ENCODE measurements at places on chromosomes 6 and 20.

GRCh38 chr6:12148841-12149240, 136.7 kb downstream of the HIVEP1 start:
- DNase-seq = no peak

DNA sequence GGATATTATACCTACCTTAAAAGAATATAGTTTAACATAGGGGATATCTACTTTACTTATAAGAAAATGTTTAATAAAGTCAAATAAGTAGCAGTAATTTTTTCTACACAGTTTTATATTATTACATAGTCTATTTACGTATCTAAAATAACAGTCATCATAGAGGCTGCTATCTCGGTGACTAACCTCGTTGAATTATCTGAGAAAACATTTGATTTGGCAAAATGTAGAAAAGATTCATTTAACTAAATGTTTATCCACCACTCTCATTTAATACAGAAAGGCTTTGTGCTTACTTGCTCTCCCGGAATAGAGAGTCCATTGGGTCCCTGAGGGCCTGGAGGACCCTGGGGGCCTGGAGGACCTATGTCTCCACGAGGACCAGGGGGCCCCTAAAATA, 103.6 kb downstream of the COL12A1 start:
- DNase-seq = no peak

DNA sequence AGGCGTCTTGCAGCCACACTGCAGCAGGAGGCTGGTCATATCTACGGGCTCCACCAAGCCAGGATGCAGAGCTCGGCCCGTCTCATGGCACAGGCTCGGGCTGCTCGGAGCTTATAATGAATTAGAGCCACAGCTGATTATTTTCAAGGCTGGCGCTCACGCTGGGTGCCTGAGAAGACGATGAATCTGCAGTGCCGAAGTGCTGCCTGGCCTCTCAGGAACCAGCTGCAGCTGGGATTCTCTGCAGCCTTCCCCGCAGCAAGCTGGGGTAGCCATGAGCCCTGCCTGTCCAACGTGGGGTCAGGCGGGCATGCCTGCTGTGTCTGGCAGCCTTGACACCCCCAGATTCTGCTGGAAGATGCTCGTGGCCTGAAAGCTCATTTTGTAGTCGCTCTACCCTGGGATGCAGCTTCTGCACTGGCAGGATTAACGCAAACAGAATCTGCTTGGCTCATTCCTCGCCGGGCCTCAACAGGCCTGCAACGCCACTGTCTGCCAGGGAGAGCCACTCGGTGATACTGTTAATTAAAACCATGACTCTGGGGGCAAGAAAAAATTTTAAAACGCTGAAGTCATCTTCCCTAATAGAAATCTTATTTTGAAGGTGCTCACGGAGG, 104.3 kb downstream of the CDH26 start:
- peak; percentile 67 for DNase-seq

GRCh38 chr6:159128978-159129377, 40.2 kb upstream of the FNDC1 start:
- DNase-seq = no peak

GRCh38 chr20:1134355-1134754, 16.0 kb downstream of the PSMF1 start:
- no peak for DNase-seq

GRCh38 chr6:107408714-107409113, 50.6 kb downstream of the PDSS2 start:
- DNase-seq = no peak

DNA sequence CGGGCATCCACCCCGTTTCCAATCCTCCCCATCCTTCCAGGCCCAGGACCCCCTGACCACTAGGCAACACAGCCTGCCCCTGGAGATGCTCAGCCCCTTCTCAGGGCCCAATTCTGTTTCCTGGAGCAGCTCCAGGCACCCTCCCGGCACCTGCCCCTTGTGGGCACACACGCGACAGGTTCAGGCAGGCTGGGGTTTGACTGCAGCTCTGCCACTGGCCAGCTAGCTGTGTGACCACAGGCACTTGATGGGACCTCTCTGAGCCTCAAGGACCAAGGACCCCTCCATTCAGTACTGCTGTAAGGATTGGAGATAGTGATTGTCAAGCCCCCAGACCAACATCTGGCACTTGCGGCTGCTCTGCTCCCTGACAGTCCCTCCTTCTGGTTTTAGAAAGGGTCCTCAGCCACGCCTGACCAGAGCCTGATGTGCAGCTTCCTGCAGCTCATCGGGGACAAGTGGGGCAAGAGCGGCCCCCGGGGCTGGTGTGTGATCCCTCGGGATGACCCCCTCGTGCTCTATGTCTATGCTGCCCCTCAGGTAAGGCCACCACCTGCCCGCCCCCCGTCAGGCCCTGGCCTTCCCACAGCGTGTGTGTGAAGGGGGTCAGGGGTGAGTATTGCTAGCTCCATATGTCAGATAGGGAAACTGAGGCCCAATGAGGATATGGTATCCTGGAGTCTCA, 21.7 kb downstream of the FGD2 start:
- DNase-seq = peak; percentile 30

- DNase-seq = no peak
Observed at GRCh38 chr6:69771158-69771906, 25.5 kb downstream of the LMBRD1 start.

GRCh38 chr6:3678946-3679345, 72.6 kb downstream of the PXDC1 start:
- no peak for DNase-seq

GRCh38 chr6:138343112-138343511, 34.6 kb upstream of the SMIM28 start:
- DNase-seq = no peak

GRCh38 chr20:62549499-62550086, 73.8 kb upstream of the GATA5 start:
- no peak for DNase-seq

DNA sequence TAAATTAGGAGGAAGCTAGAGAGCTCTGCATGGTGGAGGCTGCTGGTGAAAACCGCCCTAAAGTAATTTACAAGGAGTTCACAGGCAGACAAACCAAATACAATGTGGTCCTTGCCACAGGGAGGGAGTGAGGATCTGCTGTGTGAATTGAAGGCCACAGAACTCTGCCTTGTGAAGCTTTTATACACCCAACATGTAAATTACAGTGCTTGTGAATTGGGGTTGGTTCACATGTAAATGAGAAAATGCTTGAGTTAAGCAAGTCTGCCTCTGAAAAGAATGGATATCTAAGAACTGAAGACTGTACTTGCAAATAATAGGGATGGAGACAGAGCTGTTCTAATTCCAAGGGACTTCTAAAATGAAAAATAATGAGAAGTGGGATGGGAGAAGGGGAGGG, 194.2 kb downstream of the SLC35F1 start:
- DNase-seq = no peak

DNA sequence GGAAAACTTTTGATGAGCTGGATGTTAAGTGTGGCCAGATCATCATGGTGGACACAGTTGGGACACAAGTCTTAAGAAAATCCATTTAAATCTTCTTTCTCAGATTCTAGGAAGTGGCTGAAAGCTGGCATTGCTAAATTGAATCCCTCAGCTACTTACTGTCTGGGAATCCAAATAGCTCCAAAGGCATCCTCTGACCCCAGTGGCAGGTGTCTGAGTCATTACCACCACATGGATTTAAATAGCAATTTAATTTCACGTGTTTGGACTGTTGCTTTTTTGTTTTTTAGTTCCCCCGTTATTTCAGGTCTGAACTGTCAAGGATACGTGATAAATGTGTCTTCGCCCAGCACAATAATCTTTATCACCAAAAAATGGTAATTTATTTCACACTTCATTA, 33.2 kb upstream of the HDGFL1 start:
- DNase-seq = no peak

DNA sequence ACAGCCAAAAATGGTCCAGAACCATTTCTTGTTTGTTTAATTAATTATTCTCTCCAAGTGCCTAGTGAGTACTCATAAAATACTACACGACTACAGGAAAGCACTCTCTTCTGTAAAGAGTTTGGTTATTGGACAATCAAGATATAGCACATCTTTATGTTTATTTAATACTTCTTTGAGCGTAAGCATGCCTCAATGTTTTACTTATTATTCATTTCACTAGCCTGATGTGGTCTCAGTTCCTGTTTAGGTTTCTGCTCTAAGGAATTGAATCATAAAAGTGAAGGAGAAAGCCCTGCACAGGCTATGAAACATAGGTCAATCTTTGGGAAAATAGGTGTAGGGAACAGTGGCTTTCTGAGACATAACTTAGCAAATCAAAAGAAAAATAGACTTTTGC, 45.9 kb upstream of the AIG1 start:
- DNase-seq = no peak

DNA sequence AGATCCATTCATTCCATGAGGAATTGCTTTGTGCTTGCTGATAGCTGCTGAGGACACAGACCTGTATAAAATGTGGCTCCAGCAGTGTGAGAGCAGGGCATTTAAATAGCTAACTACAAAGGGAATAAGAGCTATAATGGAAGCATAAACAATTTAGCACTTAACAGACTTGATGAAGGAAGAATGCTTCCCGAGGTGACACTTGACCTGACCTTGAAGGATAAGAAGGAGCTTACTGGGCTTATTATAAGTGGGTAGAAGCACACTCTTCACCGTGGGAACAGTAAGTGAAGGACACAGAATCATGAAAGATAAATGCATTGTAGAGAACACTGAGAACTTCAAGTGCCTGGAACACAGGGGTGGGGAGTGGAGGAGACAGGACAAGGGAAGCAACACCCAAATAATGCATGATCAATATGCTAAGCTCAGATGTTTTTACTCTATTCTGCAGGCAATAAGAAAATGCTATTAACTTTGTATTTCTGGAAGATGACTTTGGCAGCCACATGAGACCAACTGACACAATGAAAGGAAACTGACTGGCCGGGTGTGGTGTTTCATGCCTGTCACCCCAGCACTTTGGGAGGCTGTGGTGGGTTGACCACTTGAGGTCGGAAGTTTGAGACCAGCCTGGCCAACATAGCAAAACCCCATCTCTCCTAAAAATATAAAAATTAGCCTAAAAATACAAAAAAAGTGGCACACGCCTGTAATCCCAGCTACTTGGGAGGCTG, 84.2 kb downstream of the EPB41L2 start:
- DNase-seq = no peak

- DNase-seq = no peak
Observed at GRCh38 chr6:6851059-6851948, 256.5 kb upstream of the RREB1 start.

DNA sequence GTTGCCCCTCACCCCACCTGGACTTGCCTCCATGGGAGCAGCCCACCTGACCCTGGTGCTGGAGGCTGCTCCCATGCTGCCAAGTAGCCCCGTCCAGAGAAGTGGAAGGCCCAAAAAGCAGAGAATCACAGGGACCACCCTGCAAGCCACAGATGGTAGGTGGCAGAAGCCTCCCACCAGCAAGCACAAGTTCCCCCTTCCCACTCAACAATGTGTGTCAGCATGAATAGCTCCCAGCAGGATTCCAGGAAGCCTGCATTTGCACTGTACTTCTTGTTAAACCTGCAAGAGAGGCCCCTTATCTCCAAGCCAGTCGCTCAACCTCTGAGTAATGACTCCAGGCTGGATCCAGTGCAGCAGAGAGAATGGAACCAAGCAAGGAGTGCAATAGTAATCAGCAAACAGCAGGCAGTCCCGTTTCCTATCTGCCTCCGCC, 180.8 kb upstream of the CST7 start:
- DNase-seq = no peak

DNA sequence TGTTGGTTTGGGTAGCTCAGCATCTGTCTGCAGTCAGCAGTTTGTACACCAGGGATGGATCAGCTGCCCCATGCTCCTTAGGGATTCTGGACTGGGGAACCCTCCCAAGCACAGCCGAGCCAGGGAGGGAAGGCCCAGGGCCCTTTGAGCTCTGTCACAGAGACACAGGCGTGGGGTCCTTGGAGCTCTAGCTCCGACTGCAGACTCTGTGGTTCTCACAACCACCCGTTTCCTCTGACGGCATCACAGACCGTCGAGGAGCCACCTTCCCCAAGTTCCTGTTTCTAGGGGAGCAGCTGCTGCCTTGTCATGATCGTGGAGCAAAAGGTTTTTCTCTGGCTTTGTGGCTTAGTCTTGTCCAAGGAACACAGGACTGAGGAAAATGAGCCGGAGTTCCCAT, at the start of gene SLA2:
TSS of gene SLA2 (minus strand) at position 199 of the 400 bp plus-strand sequence. CDS start 4,861 bp downstream, outside the sequence.
- no peak for DNase-seq

GRCh38 chr20:24953621-24954133, 4.6 kb downstream of the CST7 start:
- DNase-seq = no peak

- peak; percentile 8 for DNase-seq
Observed at GRCh38 chr20:1299522-1299921, 29.4 kb downstream of the SDCBP2 start.

DNA sequence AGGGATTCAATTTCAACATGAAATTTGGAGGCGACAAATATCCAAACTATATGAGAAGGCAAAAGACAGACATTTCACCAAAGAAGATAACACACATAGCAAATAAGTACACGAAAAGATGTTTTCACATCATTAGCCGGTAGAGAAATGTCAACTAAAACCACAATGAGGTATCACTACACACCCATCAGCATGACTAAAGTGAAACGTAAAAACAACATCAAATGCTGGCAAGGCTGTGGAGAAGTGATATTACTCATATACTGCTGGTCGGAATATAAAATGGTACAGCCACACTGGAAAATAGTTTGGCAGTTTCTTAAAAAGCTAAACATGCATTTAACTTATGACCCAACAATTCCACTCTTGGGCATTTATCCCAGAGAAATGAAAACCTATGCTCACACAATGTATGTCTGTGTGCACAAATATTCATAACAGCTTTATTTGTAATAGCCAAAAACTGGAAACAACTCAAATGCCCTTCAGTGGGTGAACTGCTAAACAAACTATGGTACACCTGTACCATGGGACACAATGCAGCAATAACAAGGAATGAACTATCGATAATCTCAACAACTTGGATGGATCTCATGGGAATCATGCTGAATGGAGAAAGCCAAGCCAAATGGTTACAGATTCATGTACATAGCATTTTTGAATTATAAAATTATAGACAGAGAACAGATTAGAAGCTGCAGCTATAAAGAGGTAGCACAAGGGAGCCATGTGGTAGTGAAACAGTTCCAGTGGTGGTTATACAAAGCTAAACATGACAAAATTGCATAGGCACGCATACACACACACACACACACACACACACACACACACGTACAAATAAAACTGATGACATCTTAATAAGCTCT, 8.6 kb downstream of the ADAT2 start:
- no peak for DNase-seq

GRCh38 chr6:97160280-97160679, 122.7 kb downstream of the MMS22L start:
- no peak for DNase-seq

GRCh38 chr6:142152746-142153145, 5.7 kb downstream of the VTA1 start:
- no peak for DNase-seq

DNA sequence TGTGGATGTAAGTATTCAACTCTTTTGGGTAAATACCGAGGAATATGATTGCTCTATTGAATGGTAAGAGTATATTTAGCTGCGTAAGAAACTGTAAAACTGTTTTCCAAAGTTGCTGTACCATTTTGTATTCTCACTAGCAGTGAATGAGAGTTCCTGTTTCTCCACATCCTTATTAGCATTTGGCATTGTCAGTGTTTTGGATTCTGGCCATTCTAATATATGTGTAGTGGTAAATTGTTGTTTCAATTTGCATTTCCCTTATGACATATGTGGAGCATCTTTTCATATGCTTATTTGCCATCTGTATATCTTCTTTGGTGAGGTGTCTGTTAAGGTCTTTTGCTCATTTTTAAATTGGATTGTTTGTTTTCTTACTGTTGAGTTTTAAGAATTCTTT, 29.3 kb upstream of the KAT14 start:
- DNase-seq = no peak

GRCh38 chr20:57393321-57394120, 2.3 kb downstream of the RBM38 start:
- no peak for DNase-seq

Data from left hindlimb (tissue), 1 donor.